Left ventricle myocardium superior (tissue), 1 donor: ENCODE measurements at places on chromosomes 13 and 19.

DNA sequence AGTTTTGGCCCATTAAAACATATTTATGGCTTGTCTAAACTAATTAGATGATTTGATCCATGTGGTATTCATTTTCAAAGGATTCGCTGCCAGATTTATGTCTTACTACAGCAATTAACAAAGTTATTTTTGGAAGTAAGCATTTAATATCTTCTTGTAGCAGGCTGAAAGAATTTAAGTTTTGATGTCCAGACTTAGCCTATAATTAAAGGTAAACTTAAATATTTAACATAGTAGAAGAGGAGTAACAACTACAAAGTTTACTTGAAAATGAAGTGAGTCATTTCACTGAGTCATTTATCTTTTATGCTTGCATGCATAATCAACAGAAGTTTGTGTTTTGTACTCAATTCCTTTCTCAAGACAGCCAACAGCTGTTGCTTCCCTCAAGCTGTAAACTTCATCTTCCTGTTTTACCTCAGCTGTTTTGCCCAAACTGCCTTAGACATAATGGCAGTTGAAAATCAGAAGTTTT lies 58.1 kb downstream of the EDNRB start:
- no peak for DNase-seq

- DNase-seq, result no peak
Measured at GRCh38 chr19:33205531-33206260, 11.6 kb downstream of the LRP3 start.

- no peak for DNase-seq
Measured at GRCh38 chr19:39568604-39569003, 28.6 kb upstream of the EID2 start.

DNA sequence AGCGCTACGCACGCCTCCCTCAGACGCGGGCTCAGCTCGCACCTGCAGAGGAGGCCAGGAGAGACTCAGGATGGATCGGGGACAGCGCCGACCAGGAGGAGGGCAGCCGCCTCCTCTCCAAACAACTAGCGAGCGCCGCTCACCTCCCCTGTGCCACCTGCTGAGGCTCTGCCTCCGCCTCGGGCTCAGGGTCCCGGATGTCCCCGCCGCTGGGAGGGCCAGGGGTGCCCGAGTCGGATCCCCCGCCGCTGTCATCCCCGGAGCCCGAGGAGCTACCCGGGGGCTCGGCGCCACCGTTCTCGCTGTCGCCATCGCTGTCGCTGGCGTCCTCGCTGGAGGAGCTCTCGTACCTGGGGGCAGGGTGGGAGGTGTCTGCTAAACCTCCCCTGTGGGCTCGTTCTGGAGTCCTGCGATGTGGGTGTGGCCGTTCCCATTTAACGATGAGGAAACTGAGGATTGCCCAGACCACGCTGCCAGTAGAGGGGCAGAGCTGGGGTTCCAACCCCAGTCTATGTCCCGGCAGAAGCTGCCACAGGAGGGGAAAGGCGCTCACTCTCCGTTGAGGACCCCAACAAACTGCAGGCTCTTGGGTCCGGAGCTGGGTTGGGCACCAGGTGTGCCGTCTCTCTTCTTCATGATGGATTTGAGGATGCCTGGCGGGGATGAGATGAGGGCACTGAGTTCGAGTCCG lies 9.2 kb downstream of the KANK3 start:
- DNase-seq, result no peak

GRCh38 chr13:73061473-73061872 lies 2.7 kb downstream of the KLF5 start:
- DNase-seq, result no peak

- no peak for DNase-seq
Measured at GRCh38 chr13:30900436-30900835, 5.6 kb upstream of the MEDAG start.

GRCh38 chr13:75796825-75797224 lies 160.7 kb downstream of the LMO7 start:
- DNase-seq, result no peak

DNA sequence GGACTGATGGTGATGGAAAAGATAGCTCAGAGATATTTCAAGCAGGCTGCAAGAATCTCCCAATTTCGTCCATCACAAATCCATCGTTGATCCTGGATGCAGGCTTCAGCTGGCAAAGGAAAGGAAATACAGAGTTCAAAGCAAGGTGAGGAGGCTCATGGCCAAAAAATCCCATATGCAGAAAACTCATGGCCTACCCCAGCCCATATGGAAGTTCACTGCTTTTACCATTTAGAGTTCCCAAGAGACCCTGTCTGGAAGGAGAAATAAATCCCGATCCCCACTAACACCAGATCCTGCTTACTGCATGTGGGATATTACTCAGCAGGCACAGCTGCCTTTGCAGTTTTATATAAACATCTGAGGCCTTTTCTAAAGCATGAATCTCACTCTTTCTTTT lies 412.9 kb upstream of the SPRY2 start:
- no peak for DNase-seq

DNA sequence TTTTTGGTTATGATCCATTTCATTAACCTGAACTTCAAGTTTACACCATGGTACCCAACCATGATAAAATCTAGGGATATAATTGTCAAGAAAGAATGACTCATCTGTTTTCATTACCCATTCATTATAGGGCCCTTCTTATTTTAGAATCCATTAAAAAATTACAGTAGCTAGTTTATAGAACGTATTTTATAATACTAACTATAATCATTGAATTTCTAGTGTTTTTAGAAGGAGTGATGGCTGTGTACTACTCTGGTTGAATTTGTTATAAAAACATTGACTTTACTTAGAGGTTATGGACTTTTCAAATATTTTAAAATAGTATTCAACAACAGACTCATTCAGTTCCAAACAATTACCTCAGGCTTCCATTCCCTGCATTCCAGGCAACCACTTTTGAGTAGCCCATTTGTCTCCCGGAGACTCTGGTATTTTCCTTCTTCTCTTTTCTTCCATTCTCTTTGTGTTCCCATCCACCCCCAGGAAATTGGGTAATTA lies 71.9 kb upstream of the KLF12 start:
- no peak for DNase-seq

- DNase-seq, result no peak
Measured at GRCh38 chr13:89363144-89363543, 1692.0 kb downstream of the SLITRK5 start.

DNA sequence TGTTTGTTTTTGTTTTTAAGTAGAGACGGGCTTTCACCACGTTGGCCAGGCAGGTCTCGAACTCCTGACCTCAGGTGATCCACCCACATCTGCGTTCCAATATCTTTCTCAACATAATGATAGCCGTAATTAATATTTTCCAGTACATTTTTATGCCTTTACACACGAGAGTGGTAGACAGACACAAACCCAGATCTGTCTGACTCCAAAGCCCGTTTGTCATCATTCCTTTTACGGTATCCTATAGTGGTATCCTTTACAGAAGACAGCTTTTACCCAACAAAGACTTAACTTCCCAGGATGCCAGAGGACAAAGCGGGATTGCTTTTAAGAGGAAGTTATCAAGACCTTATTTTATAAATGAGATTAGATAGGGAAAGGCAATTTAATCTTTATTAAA lies 59.8 kb downstream of the IPO5 start:
- DNase-seq, result no peak

- peak; percentile 82 for DNase-seq
Measured at GRCh38 chr19:46624958-46625661, at the start of gene PTGIR. TSS of gene PTGIR (minus strand) at chr19:46625089. CDS start at chr19:46624225, 864 bp downstream.

DNA sequence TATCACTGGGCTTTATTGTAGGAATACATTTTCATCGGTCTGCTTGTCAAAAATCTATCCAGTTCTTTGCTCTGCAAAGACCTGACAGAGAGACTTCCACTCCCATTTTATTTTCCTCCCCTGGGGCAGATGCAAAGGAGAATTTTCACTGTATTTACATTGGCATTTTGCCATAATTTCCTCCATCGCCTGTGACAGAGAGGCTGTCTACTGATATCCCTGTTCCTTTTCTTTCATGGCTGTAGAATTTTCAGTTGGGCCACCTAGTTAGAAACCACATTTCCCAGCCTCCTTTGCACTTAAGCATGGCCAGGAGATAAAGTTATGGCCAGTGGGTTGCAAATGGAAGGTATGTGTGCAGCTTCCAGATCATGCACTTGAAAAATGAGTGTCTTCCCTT lies 89.3 kb downstream of the NUFIP1 start:
- no peak for DNase-seq

- no peak for DNase-seq
Measured at GRCh38 chr13:66234159-66234558, 996.0 kb downstream of the PCDH9 start.

- DNase-seq, result no peak
Measured at GRCh38 chr19:18558604-18559003, 934 bp downstream of the KXD1 start.

GRCh38 chr19:33557196-33557595 lies 35.6 kb upstream of the PEPD start:
- DNase-seq, result no peak
